Spleen (tissue), 13 donors: ENCODE measurements at places on chromosomes 12 and 14.

DNA sequence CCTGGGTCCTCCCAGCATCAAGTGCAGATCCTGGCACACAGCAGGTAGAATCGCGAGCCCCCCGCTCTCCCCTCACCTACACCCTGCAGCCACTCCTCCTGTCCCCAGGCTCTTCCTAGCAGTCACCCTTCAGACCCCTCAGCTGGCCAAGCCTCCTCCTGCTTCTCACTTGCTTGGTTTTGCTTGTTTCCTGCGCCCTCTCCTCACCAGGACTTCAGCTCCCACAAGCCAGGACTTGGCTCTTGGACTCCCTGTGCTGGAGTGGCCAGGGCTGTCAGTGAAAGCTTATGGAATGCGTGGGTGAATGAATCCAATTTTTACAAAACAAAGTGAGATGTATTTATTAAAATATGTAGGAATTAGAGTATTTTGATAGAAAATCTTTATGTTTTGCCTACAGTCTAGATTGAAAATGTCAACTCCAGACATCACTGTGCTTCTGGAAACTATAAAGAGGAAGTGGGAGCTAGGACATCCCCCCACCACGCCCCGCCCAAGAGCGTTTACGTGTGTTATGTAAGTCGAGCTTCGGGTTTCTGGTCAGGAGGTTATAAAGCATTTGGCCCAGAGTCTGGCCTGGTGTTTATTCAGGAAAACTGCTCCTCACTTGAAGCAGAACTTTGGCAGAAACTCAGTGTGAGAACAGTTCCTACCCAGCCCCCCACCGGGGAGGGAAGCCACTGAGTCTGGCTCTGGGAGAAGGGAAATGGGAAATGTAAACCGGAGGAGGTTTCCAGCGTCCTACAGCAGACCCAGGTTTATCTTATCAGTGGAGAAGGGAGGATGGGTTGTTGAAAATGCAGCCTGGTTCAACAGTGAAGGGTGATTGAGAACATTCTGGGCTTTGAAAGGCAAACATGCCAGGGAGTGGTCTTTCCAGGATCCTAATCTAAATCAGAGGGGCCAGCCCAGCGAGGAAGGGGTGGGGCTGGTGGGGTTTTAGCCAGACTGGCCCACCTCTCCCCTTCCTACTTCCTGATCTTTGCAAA is 8.8 kb downstream of the ALDH2 start:
- peak; percentile 93 for DNase-seq

- peak; percentile 28 for DNase-seq
These were observed 14.4 kb downstream of the CLSTN3 start for GRCh38 chr12:7144414-7145120.

DNA sequence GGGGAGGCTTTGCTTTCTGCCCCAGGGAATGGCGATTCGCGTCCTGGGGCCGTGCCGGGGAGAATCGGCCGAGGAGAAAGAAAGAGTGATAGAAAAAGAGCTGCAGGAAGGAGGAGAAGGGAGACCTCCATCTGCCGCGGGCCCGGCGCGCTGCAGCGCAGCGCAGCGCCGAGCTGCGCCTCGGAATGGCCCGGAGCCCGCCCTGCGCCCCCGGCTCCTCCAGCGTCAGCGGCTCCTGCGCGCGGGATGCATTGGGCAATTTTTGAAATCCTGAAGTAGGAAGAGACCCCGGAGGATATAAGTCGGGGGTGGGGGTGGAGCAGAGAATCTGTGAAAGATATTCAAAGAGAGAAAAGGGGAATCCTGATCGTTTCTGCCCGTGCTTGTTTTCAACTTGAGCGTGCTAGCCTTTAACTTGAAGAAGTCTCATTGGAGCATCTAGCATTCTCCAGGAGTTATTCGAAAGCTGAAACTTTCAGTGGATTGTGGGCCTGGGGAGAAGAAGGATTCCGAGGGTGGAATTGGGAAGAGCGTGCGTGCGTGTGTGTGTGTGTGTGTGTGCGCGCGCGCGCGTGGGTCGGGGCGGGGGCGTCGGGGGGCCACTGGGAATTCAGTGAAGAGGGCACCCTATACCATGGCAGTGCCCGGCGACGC is 441 bp downstream of the PDE3A start:
- DNase-seq = peak; percentile 49

DNA sequence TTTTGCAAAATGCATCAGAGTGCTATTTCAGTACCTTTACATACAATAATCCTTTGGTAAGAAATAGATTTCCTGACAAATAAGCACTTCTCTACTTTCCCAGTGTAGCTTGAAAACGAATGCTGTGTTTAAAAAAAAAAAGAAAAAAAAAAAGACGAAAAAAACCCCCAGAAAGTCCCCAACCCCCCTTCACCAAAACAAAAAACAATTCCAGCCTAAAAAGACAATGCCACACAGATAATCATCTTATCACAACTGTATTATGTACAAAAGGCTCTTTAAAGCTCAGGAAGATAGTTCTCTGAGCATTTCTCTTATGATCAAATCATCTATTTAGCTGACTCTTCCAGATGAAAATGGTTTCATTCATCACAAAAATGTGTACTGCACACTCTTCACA is 1.6 kb downstream of the FERMT2 start:
- DNase-seq = no peak

DNA sequence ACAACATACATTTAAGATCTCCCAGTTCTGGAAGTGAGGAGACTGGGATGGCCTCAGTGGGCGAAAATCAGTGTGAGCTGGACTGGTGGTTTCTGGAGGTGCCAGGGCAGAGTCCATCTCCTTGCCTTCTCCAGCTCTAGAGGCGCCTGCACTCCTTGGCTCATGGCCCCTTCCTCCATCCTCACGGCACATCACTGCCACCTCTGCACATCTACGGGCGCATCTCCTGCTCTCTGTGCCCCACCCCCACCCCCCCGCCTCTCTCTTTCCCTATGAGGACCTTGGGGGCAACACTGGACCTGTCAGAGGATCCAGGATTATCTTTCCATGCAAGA is 62.8 kb upstream of the DIO3 start:
- DNase-seq = peak; percentile 18
